ENCODE measurements at places on chromosomes 12 and 14.
A peak's percentile ranks its signal among the peaks of the same experiment; 100 is the strongest.

- no peak for DNase-seq
Observed at GRCh38 chr14:93591506-93591905, 160.8 kb downstream of the UNC79 start.

GRCh38 chr12:49033611-49034285, 15.2 kb upstream of the PRKAG1 start:
- DNase-seq = no peak

GRCh38 chr12:114986849-114987248, 302.9 kb upstream of the TBX3 start:
- no peak for DNase-seq

DNA sequence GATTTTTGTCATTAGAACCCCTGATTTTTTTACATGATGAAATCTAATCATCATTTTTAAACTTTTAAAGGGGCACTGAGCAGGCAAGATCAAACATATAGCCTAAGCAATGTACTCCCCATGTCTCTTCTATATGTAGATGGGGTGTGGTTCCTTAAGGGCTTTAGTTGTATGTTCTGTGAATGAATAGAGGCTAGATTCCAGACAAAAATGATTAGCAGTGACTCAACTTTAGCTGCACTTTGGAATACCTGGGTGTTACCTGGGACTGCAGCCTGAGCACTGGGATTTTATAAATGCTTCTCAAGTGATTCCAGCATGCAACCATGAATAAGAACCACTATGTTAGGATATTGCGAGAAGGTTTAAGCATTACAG, 256.7 kb upstream of the PLEKHG7 start:
- DNase-seq = no peak

- DNase-seq = no peak
Observed at GRCh38 chr12:82862876-82863649, 176.4 kb downstream of the TMTC2 start.

DNA sequence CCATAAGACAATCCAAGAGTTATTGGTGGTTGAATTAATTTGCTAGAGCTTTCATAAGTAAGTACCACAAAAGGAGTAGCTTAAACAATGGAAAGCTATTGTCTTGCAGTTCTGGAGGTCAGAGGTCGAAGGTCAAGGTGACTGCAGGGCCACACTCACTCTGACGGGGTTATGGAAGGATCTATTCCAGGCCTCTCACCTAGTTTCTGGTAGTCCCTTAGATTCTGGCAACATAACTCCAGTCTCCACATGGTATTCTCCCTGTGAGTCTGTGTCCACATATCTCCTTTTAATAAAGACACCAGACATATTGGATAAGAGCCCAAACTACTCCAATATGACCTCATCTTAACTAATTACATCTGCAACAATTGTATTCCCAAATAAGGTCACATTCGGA, 273.4 kb downstream of the FOXN3 start:
- no peak for DNase-seq

- no peak for DNase-seq
Observed at GRCh38 chr14:64738281-64738804, 34.1 kb downstream of the PLEKHG3 start.

DNA sequence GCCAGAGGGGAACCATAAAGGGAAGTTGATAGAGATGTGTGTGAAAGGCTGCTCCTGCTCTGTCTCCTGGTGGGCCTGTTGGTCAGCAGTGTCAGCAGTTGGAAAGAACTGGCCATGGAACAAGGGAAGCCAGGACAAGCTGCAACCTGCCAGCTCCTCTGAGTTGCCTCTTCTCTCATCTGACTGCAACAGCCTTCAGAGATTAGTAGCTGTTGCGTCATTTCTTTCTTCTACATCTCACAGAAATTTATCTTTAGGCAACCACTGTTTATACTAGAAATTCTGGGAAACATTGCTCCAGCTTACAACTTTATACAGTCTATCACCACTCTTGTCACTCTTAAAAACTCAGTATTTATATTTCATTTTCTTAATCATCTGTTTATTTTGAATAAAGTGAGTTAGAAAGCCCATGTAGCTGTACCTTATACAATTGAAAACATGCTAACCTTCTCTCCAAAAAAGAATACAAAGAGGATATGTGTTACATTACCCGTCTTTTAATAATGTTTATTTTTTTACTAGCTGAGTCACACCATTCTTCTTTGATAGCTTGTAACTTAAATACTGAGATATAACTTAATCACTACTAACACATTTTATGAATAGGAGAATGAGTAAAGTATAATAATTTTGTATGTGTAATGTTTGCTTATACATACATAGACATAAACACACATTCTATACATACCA, 224.2 kb downstream of the LRFN5 start:
- DNase-seq = peak; percentile 85

- no peak for DNase-seq
Observed at GRCh38 chr12:58341791-58342190, 400.4 kb downstream of the ATP23 start.

GRCh38 chr12:115264605-115265004, 580.6 kb upstream of the TBX3 start:
- no peak for DNase-seq

DNA sequence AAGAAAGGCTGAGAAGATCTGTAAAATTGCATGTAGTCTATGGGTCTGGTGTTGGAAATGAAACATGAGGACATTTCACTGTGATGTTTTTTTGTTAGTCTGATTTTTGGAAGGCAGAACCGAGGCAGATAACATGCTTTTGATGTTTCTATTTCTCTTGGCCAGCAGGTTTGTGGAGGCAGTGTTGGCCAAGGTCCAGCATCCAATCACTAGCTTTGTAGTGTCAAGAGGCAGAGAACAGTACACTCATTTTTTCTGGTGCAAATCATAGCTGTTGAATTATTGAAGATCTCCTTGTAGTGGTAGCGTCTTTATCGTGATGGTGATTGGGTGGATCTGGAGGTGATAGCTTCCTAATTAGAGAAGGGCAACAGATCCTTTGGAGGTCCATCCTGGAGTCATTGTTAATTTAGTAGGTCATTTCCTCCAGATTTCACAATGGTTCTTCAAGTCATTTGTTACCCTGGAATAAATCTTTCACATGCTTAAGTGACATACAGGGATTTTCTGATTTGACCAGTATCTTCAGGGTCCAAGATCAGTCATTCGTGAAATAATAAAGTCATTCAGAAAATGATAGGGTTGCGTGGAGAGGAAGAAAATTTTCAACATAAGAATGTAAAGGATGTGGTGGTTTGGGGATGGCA, 252.4 kb upstream of the CPNE8 start:
- DNase-seq = no peak

GRCh38 chr12:28023156-28023887, 50.8 kb upstream of the PTHLH start:
- no peak for DNase-seq

DNA sequence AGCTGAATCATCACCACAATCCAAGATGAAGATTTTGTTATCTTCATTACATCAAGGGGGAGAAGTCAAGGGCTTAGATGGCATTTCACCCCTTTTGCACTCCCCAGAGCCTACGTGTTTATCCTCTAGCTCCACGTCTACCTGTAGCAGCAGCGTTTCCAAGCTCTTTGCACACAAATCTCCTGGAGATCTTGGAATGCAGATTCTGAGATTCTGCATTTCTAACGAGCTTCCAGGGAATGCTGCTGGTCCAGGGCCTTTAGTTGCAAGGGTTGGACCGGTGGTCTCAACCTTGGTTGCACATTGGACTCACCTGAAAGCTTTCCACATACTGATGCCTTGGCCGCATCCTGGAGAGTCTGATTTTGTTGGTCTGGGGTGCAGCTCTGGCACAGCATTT, 49.5 kb upstream of the STON2 start:
- DNase-seq = no peak

DNA sequence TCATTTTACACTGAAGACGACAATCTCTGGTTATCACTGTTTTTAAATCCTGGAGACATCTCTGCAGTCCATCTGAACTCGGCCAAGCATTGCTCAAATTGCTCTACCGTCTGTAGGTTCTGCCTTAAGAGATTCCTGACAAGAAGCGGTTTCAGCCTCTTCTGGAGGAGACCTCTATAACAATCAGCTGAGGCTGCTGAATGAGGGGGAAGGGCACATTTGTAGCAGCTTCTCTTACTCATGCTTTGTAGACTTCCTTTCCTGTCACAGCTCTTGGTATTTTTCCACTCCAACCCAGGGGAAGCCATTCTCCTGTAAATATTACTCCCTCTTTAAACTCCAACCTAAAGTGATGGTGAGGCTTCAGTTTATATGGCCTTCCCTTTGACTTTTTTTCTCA, 3.0 kb downstream of the ARG2 start:
- DNase-seq = no peak

DNA sequence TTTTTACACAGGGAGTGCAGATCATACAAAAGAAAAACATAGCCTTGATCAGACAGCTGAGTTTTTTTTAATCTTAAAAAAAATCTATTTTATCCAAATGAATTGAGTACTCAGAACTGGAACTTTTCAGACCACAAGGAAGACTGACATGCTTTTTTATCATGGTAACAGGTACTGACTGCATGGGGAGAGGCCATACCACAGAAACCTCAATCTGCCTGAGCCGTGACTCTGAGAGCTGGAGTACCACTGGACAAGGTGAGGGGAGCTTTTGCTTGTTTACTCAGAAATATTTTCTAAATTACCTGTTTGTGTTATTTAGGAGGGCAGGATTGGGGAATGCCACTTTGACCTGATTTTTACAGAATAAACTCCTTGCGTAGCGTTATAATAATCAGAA, 143.9 kb downstream of the ALX1 start:
- DNase-seq = no peak

GRCh38 chr12:47557386-47557785, 148.4 kb downstream of the RPAP3 start:
- DNase-seq = no peak

GRCh38 chr14:95998656-95999055, 40.5 kb upstream of the C14orf132 start:
- DNase-seq = no peak

GRCh38 chr12:53493610-53494391, 5.5 kb downstream of the MAP3K12 start:
- no peak for DNase-seq

- DNase-seq = peak; percentile 95
Observed at GRCh38 chr12:52280796-52281560, 6.5 kb downstream of the KRT86 start.

GRCh38 chr12:4161718-4162117, 111.8 kb upstream of the CCND2 start:
- DNase-seq = no peak

DNA sequence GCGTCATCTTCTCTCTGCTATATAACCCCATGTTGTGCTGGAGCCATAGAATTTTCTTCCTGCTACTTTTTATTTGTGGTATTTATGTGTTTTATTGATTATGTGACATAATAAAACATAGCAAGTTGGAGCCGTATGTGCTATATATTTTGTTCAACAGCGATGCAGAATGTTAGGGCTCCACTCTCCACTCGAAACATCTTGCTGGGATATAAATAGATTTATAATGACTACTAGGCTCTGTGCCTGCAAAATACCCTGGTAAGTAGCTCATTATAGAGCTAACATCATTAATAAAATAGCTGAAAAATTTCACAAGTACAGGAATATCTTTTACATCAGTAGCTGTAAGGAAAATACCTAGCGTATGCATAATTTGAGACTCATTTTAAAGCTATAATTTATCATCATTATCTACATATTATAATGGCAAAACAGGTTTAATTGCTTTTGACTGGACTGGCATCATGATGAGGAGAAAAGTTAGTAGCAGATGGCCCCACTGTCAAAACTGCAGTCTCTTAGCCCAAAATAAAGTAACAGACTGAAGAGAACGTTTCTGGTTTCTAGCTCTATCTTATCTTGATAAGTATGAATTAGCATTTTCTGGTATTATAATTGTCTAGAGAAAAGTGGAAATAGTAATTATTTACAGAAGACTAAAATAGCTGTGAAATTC, 263.0 kb downstream of the NEDD1 start:
- no peak for DNase-seq

GRCh38 chr12:89108265-89108664, 244.0 kb downstream of the DUSP6 start:
- no peak for DNase-seq

- no peak for DNase-seq
Observed at GRCh38 chr12:28898038-28898437, 251.0 kb upstream of the FAR2 start.

GRCh38 chr12:40351976-40352375, 127.2 kb downstream of the LRRK2 start:
- DNase-seq = no peak

DNA sequence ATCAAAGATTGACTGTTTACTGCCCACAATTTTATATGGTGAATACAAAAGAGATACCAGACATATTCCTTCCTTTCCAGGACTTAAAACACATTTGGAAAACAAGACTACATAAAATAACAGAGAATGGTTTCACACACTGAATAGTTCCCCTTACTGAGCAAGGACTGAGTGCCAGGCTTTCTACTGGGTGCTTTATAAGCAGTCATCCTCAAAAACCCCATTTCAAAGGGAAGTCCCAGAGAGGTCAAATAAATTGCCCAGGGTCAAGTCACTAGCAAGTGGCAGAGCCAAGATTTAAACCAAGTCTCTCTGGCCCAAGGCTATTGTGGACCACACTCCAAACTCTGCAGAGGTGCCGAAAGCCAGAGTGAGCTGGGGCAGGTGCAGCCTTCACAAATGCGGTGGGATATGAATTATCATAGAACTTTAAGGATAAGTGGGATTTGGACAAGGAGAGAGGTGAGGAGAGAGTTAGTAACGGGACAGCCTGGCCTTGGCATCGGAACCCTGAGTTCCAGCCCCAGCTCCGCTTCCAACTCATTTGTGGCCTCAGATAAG, 9.1 kb upstream of the RPAP3 start:
- no peak for DNase-seq

- DNase-seq = no peak
Observed at GRCh38 chr14:23025151-23025814, 9.4 kb downstream of the PSMB5 start.

GRCh38 chr12:110760204-110760609, 17.5 kb upstream of the PPP1CC start:
- DNase-seq = no peak

- no peak for DNase-seq
Observed at GRCh38 chr12:27449893-27450534, 3.5 kb downstream of the SMCO2 start.

- DNase-seq = no peak
Observed at GRCh38 chr12:109264095-109264942, 44.8 kb downstream of the FOXN4 start.

DNA sequence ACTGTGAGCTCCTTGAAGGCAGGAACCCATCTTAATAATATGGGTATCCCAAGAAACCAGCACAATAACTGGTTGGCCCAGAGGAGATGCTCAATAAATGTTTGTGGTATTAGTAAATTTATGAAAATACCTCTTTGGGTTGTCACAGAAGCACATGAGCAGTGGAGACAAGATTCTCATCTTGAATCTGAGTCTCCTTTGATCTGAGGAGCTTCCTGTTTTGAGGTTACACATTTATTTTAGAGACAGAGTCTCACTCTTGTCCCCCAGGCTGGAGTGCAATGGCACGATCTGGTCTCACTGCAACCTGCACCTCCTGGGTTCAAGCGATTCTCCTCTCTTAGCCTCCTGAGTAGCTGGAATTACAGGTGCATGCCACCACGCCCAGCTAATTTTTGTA, 247.4 kb downstream of the NRXN3 start:
- no peak for DNase-seq
